ENCODE measurements at places on chromosomes 13 and 19.
A peak's percentile ranks its signal among the peaks of the same experiment; 100 is the strongest.

GRCh38 chr19:29308977-29309590 lies 96.1 kb upstream of the UQCRFS1 start:
- no peak for DNase-seq

GRCh38 chr13:112908342-112908741 lies 60.7 kb upstream of the MCF2L start:
- DNase-seq: no peak

- DNase-seq: no peak
Measured at GRCh38 chr13:67231289-67232000, 1.3 kb upstream of the PCDH9 start.

- DNase-seq: peak; percentile 3
Measured at GRCh38 chr13:72726726-72727416, 558 bp downstream of the MZT1 start.

- no peak for DNase-seq
Measured at GRCh38 chr19:2869618-2870017, 2.5 kb downstream of the ZNF556 start.

- no peak for DNase-seq
Measured at GRCh38 chr13:34044041-34044440, 226.1 kb downstream of the RFC3 start.

GRCh38 chr13:90455823-90456222 lies 891.7 kb upstream of the MIR17HG start:
- no peak for DNase-seq

- no peak for DNase-seq
Measured at GRCh38 chr19:27909861-27910260, 1303.1 kb downstream of the UQCRFS1 start.

- DNase-seq: no peak
Measured at GRCh38 chr19:16088351-16089009, 12.2 kb downstream of the TPM4 start.

GRCh38 chr13:105732806-105733529 lies 802.5 kb downstream of the EFNB2 start:
- DNase-seq: no peak

DNA sequence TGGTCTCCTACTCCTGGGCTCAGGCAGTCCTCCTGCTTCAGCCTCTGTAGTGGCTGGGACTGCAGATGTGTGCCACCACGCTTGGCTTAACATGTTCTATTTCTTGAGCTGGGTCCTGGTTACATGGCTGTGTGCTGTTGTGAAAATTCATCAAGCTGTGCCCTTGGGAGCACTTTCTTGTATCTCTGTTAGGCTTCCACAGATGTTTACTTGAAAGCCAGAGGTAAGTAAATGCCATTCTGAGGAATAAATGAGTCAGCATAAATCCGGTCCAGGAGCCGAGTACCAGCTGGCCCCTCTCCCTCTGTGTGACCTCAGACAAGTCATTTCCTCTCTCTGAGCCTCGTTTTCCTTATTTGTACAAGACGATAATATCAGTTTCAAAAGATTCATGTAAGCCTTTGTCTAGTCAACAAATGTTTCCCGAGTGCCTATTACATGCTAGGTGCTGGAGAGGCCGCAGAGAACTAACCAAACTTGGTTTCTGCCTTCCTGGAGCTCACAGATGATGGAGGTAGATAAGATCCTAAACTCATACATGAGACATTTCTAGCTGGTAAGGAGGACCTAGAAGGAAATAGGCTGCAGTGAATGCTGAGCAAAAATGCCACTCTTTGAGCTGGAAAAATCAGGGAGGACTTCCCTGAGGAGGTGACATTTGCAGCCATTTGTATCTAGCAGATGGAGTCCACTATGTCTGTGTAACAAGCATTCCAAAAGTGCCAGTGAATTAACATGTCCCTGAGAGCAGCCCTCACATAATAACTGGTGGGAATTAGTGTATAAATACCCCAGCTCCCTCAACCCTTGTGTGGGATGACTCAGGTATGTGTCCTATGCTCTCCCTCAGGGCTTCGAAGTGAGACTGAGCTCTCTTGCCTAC lies 2.7 kb upstream of the RASAL3 start:
- peak; percentile 48 for DNase-seq

DNA sequence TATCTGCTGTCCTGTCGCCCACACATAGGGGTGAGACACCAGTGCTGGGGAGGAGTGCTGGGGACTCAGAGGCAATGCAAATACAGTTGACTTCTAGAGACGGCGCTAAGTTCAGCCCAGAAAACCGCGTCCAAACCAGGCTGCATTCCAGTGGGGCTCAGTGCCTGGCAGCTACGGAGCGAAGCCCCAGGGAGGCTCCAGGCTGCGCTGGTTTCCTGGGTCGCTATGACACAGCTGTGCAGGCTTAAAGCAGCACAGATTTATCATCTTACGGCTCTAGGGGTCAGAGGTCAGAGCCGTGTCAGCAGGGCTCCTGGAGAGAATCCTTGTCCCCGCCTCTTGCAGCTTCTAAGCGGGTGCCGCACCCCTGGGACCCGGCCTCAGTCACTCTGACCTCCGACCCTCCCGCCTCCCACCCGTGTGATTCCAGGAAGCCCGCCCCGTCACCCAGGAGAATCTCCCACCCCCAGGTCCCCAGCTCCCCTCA lies 61.6 kb downstream of the ANKRD10 start:
- no peak for DNase-seq

DNA sequence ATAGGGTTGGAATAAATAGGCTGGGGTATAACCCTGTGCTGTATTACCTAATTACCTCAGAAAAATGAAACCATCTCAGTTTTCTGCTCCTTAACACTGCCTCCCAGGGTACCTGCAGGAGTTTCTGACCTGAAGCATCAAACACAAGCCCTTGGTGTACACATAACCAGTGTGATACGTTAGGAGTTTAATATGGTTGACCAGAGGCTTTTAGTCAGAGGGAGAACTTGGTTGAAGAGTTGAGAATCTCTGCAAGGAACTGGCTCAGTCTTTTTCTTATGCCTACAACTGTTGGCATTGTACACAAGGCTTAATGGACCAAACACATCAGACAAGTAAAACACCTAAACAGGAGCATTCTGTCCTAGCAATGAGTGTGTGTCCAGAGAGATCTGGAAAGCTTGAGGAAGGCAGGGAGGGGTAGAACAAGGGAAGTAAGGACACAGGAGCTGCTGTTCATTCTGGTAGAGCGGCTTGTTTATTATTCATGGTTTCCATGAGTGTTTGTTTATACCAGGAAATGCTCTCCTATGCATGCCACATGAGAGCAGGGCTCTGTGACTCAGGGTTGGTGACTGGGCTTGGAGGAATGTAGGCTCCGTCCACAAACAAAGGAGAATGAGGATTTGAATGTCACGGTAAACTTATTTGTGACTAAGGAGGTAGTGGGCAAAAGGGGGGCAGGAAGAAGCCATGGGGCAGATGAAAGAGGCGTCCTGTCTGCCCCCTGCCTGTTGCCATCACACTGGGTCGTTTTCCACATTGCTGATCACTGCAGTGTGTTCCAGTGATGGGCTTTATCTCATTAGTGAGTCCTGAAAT lies 11.9 kb upstream of the SPATA13 start:
- no peak for DNase-seq

DNA sequence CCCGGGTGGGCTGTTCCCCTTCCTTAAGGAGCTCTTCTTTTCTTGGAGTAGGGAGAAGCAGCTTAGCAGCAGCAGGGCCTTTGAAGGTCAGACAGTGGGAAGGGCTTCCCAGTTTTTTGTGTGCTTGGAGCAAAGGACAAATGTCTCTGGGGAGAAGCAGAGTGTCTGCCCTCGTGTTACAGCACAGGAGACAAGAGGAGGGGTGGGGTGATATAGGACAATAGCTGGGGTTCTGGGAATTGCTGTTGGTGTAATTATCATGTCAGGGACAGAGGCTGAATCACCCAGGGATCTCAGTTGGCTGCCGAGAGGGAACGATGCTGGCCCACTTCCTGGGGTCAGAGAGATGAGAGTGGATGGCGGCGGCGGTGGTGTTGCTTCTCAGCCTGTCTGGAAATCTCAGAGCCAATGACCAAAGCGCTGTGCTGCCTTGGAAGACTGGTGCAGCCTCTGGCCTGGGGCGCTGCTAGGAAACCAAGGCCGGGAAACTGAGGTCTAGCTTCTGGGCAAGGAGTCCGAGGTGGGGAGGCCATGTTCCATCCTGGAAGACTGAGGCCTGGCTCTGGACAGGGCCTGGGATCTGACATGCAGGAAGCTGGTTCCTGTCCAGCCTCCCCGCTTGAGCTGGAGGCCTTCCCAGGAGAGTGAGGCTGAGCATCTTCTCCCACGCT lies 1.2 kb downstream of the INAFM1 start:
- DNase-seq: no peak

- DNase-seq: peak; percentile 55
Measured at GRCh38 chr19:5804516-5805461, at the start of gene NRTN. Gene NRTN (plus strand): TSS chr19:5805067. CDS start chr19:5824166, 19,099 bp downstream.

- no peak for DNase-seq
Measured at GRCh38 chr13:46386392-46387063, 524 bp downstream of the RUBCNL start.

- DNase-seq: no peak
Measured at GRCh38 chr13:84294576-84294975, 412.3 kb upstream of the SLITRK1 start.

GRCh38 chr19:13381827-13382632 lies 124.2 kb downstream of the CACNA1A start:
- no peak for DNase-seq

DNA sequence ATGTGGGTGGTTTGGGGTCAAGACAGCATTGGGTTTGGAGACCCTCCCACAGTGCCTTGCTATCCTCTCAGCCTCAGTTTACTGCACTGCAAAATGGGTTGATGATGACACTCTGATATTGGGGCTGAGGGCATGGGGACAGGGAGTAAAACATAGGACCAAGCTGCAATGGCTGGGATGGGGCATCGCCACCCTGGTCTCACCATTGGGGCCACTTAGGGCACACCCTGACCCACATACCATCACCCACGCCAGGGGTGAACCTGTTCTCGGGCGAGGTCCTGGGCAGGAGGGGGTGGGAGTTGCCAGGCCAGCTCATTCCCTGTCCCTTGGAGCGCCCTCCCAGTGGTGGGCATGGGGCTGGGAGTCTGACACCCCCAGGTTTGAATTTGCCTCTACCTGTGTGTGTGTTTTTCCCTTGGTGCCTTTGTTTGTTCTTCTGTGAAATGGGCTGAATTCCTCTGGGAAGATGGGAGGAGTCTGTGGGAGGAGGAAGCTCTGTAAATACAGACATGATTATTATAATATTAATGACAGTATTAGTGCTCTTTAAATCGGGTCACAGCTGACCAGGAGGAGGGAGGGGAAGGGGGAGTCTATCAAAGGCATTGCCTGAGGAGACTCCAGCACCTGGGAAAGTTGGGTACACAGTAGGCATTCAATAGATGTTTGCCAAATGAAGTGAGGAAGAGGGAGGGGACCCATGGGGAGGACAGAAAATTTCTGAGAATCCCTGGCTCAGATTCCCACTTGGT lies 2.2 kb upstream of the FCHO1 start:
- no peak for DNase-seq

- DNase-seq: no peak
Measured at GRCh38 chr13:96428911-96429310, 339.0 kb downstream of the HS6ST3 start.

DNA sequence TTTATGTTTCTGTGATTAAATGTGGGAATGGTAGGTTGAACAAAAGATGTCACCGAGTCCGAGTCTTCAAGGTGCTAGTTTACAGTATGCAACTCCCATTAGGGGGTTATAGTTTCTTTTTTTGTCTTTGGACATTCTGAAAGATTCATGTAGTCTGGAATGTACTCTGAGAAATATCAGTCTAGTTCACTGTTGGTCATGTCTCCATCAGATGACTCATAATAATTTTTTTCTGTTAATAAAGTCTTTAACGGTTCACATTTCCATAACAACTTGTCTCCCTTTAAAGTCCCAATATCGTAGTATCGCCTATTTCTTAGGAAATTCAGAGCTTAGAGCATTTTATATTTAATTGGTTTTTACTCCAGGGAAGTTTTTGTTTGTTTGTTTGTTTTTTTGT lies 13.5 kb upstream of the ESD start:
- DNase-seq: no peak

Measured in stimulated activated CD4-positive, alpha-beta T cell treated with anti-CD3 and anti-CD28 coated beads, Interleukin-1b, Interleukin-23, amount 100 ng/mL, for 4 hours (primary cell).